ENCODE measurements at places on chromosomes 6 and 20.

DNA sequence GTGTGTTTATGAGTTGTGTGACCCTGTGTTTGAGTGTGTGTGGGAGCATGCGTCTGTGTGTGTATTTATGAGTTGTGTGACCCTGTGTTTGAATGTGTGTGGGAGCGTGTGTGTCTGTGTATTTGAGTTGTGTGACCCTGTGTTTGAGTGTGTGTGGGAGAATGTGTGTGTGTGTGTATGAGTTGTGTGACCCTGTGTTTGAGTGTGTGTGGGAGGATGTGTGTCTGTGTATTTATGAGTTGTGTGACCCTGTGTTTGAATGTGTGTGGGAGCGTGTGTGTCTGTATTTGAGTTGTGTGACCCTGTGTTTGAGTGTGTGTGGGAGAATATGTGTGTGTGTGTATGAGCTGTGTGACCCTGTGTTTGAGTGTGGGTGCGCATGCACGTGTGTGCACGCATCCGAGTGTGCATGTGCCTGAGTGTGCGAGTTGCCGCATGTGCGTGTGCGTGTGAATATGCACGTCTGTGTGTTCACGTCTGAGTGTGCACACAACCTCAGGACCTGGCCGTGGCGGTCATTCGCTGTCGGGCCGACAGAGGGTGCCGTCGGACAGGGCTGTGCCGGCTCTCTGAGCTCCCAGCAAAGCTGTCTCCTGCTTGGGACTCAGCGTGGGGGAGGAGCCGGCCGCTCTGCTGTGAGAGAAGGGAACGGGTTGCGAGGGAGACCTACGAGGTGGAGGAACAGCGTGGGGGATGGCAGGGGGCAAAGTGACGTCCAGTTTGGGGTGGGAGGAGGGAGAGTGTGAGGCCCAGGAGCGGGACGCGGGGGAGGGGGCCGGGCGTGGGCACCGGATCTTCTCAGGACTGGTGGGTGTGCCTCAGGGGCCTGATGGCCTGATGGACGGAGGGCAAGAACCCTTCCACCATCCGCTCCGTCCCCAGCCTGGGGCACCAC, 19.7 kb downstream of the SLC17A9 start:
- DNase-seq, result peak; percentile 96

- DNase-seq, result no peak
Observed at GRCh38 chr6:136950436-136951126, 28.5 kb downstream of the SLC35D3 start.

DNA sequence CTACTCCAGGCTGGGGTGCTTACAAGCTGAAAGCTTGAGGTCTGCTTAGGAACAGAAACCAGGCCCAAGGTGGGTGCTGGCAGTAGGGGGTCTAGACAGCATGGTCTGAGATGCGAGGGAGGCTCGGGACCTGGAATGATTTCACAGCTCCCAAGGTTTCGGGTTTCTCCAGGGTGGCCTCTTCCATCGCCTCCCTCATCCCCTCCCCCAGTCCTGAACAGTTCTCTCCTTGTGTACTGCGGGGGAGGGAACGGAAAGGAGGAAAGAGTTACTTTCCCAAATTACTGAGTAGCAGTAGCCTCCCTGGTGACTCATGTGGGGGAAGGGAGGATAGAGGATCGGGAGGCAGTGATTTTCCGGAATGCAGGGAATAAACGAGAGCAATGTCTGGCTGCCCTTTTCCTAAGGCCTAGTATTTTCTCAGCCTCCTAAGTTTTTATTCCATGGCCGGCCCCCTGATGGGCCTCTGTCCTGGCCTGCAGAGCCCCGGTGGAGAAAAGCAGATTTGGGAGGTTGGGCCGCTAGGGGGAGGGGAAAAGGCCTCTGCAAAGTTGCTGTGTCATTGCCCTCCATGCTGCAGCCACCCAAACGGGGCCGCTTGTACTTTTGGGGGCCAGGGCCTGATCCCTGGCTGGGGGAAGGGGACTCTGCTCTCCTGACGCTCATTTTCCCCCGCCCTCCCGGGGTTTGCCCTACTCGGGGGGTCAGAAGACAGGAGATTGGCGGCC, 1.5 kb downstream of the BRD2 start:
- DNase-seq, result peak; percentile 82

DNA sequence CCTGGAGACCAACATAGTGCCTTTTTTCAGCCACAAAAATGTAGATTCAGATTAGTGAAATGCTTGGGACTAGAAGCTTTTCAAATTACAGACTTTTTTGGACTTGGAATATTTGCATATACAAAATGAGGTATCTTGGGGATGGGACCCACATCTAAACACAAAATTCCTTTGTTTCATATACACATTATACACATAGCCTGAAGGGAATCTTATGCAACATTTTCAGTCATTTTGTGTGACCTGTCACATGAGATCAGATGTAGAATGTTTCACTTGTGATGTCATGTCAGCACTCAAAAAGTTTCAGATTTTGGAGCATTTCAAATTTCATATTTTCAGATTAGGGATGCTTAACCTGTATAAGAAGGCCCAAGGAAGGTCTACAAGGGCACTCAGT, 44.5 kb upstream of the ALDH8A1 start:
- no peak for DNase-seq

GRCh38 chr6:83071707-83072106, 4.2 kb downstream of the DOP1A start:
- DNase-seq, result no peak

DNA sequence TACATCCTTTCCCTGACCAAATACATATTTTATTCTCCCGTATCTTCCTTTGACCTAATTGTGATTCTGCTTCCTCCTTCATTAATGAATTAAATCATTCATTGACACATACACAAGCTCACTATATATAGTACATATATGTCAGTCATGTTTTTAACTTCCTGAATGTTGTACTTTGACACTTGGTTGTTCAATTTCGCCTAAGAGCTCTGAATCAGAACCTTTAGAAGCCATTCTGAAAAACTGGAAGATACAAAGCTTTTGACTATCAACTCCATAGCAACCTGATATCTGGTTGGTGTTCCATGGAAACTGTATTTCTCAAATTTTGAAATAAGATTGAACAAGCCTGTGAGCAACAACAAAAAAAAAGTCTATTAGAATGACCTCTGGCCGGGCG, 27.3 kb upstream of the HFE start:
- no peak for DNase-seq

GRCh38 chr6:132147530-132148011, 196.4 kb upstream of the CCN2 start:
- DNase-seq, result no peak

GRCh38 chr20:48697845-48698491, 129.8 kb downstream of the PREX1 start:
- DNase-seq, result no peak

GRCh38 chr6:151370509-151371078, 20.8 kb downstream of the ZBTB2 start:
- DNase-seq, result no peak

DNA sequence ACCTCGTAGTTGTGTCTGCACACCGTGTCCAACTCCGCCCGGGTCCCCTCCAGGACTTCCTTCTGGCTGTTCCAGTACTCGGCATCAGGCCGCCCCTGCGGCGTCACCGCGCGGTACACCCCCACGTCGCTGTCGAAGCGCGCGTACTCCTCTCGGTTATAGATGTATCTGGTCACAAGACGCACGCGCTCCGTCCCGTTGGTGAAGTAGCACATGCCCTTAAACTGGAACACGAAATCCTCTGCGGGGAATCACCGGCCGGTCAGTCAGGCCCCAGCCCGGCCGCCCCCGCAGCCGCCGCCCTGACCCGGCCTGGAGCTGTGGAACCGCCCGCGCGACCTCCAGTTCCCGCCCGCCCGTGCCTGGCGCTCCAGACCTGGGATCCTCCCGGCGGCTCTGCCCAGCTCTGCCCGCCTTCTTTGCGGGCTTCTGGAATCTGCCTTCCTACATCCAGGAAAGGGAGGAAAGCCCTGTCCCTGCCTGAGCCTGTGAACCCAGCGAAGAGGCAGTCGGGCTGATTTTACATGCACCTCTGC, 1.6 kb downstream of the HLA-DQB1 start:
- DNase-seq, result peak; percentile 87

GRCh38 chr20:13991311-13991710, 897 bp upstream of the SEL1L2 start:
- DNase-seq, result no peak

- no peak for DNase-seq
Observed at GRCh38 chr6:156617376-156617775, 159.8 kb upstream of the ARID1B start.

- DNase-seq, result no peak
Observed at GRCh38 chr20:1857466-1857865, 37.7 kb upstream of the SIRPA start.

All from lower leg skin (tissue), 4 donors.